CD4-positive, alpha-beta T cell treated with Interleukin-21 for 1 hour (primary cell): ENCODE measurements at places on chromosomes 1 and 21.

DNA sequence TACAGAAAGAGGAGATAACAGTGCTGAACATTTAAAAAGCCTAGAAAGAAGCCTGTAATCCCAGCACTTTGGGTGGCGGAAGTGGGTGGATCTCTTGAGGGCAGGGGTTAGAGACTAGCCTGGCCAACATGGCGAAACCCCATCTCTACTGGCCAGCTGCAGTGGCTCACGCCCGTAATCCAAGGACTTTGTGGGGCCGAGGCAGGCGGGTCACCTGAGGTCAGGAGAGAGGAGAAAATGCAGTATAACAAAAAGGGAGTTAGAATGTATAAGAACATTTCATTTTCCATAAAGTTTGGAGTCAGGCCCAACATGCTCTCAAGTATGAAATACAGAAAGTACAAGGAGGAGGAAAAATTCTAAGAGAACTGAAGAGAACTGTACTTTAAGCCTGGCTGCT is 134.5 kb downstream of the SMYD3 start:
- DNase-seq = no peak

DNA sequence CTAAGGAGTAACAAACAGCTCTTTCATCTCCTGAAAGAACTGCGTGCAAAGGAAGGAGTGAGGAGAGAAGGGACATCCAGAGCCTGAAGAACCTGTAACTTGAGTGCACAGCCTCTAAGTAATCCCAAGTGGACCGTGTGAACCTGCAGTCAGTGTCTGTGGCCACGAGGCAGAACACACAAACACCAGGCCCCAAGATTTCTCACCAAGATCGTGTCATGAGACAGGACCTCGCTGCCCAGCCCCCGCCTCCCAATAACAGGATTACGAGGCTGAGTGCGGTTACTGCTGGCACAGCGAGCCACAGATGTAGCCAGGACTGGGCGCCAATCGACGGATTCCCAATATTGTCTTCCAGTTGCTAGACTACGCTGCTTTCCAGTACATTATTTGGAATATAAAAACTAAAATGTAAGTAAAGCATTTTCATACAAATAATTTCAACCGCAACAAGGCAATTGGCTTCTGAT is 101.3 kb upstream of the SLC25A33 start:
- no peak for DNase-seq

DNA sequence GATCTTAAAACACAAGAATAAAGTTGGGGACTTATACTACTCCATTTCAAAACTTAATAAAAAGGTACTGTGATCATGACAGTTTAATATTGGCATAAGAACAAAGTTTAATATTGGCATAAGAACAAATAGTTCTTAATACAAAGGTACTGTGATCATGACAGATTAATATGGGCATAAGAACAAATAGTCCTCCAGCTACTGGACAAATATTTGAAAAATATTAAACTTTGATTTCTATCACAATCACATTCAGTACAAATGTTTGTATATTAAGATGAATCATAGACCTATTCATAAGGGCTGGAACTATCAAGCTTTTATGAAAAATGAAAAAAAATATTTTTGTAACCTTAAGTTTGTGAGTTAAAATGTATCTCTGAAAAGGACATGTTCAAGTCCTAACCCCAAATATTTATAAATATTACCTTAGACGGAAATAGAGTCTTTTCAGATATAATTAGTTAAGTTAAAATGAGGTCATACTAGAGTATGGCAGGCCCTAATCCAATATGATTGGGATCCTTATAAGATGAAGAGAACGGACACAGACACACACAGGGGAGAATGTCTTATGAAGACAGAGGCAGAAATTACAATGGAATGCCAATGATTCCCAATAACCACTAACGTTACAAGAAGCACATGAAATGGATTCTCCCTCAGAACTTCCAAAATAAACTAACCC is 79.1 kb upstream of the RGS1 start:
- no peak for DNase-seq

DNA sequence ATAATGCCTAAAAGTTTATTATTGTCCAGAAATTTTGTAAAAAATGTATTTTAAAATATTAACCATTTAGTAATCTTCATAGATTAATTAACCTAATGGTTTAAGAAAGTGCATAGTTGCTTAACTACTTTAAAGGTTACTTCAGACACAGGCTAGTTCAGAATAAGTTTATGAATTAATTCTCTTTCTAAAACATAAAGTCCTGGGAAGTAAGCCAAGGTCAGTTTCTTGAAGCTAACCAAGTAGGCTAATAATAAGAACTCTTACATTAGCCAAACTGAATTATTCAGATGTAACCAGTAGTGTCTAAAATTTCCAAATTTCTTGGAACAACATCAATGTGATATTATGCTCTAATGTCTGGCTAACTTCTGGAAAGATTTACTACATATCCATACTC is 790.4 kb downstream of the NCAM2 start:
- DNase-seq = no peak

- no peak for DNase-seq
Observed at GRCh38 chr21:34885125-34885524, 164.0 kb downstream of the RUNX1 start.

DNA sequence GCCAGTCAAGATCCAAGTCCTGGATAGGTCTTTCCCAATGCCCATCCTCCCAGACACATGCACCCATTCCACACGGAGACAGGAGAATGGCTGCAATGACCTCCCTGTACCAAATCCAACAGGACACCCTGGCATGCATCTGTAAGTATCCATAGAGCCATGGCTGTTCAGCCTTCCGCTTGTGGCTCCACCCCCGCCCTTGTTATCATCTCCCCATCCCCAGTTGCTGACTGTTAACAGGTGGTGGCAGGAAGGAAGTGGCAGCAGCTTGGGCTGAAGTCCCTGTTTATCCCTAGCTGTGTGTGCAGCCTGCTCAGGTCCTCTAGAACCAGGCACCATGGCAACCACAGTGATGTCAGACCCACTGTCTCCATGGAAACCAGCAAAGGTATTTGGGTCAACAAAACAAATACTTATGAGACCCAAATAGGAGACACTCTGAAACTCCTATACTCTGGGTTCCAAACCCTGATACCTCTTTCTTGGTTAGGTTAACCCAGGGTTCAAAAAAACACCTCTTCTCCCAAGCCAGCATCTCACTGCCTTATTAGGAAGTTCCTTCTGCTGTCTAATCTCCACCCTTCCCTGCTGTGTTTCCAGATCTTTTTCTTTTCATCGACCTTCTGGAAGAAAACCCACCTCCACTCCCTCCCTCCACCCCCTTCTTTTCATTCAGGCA is 721 bp downstream of the PBXIP1 start:
- DNase-seq = peak; percentile 99

- DNase-seq = peak; percentile 88
Observed at GRCh38 chr1:31937300-31938183, 626 bp downstream of the PTP4A2 start.

DNA sequence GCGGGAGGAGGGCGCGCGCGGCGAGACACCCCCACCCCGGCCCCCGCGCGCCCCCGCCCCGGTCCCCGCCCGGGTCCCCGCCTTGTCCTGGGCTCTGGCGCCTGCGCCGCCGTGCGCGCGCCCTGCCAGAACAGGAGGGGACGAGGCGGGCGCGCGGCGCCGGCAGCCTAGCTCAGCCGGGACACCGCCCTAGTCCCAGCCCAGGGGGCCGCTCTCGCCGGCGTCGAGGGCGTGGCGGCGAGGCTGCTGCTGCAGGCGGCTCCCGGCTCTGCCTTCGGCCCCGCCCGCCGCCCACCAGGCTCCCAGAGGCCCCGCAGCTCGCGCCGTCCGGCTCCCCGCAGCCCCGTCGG is at the start of gene RCAN3:
Gene RCAN3 (plus strand): TSS at position 128 of the 350 bp plus-strand sequence. CDS start 11,537 bp downstream, outside the sequence.
- DNase-seq = peak; percentile 88

GRCh38 chr1:186996816-186997215 is 168.1 kb downstream of the PLA2G4A start:
- no peak for DNase-seq

- no peak for DNase-seq
Observed at GRCh38 chr21:36478207-36478701, 1.7 kb downstream of the CLDN14 start.

DNA sequence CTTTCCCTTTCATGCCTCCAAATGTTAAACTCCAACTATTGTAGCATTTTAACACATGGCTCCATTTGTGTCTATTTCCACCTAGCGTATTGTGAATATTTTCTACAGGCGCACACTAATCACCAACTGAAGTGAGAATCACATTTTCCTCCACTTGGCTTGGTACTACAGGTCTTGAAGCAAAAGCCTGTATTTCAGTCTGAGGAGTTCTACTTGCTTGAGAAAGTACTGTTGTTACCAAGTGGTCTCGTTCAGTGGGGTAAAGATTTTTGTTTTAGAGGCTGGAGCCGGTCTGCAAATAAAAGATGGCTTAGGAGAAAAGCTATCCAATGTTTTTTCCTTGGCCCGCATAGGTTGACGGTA is 550 bp upstream of the PTBP2 start:
- DNase-seq = peak; percentile 4

DNA sequence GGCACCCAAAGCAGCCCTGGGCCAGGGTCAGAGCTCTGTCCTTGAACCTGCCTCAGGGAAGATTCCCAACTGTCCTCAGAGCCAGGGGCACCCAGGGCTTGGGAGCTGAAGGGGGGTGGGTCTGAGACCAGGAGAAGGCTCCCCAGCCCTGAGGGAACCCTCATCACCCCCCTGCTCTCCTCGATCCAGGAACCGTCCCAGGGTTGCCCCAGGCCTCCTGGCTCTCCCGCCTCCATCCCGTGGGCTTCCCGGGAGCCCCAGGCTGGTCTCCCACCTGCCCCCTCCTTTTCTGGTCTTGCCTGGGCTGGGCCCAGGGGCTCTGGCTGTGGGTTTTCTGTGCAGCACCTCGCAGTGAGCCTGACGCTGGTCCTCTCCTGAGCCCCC is 6.7 kb upstream of the SAMD11 start:
- no peak for DNase-seq

DNA sequence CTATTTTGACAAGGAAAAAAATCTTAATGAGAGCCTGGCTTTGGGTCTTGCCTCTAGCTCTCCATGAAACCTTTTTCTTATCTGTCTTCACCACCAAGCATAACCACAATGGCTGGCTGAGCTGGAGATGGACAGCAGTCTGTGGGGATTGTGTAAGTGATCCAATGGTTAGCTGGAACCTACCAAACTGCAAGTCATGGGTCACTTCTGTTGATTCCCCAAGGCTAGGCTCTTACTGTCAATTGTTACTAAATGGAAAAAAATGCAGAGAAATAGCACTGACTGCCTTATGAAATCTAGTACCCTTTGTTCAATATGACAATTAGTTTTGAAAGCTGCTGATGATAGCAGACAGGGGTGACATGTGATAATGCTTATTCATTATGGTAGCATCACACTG is 359.0 kb downstream of the ST6GALNAC3 start:
- no peak for DNase-seq

DNA sequence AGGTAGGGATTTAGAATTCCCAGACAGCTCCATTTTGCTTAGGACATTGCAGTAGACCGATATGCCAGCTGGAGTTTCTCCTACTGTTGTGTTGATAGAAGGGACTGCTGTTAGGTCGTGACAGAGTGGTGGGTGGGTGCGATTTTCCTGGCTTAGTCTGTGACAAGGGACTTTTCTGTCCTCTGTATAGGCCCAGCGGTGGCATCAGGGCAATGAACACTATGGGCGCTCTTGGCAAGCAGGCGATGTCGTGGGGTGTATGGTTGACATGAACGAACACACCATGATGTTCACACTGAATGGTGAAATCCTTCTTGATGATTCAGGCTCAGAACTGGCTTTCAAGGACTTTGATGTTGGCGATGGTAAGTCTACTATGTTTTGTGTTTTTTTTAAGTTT is 321.8 kb downstream of the ZP4 start:
- no peak for DNase-seq

GRCh38 chr21:33339135-33339534 is 14.4 kb downstream of the IFNAR1 start:
- DNase-seq = no peak

DNA sequence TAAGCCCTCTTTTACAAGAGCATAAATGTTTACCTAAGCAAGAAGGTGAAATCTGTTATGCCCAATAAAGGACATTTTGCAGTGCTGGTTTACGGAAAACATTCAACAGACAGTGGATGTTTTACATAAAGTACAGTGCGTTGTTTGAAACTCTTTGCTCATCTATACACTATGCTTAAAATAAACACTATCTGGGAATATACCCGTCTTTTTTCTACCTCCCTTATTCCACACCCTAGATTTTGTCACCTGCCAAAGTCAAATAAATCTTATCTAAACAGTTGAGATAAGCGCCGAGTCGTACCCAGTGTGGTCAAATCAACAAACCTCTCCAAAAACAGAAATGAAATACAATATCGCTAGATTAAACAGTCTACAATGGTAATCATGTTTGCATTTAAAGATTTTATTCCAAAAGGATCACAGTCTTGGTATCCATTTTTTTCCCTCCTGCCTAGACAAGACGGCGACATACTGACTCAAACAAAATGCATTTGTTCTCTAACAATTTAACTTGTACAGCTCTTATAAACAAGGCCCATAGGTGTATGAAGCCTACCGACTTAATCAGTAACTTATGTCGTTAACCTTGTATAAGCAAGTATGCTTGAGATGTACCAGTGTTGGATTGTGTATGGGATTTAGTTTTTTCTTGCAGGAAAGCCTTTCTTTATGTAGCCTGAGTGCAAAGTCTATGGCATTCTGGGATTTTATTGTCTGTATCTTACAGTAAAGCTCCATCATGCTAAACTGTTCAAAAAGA is 189.1 kb downstream of the FMN2 start:
- no peak for DNase-seq

DNA sequence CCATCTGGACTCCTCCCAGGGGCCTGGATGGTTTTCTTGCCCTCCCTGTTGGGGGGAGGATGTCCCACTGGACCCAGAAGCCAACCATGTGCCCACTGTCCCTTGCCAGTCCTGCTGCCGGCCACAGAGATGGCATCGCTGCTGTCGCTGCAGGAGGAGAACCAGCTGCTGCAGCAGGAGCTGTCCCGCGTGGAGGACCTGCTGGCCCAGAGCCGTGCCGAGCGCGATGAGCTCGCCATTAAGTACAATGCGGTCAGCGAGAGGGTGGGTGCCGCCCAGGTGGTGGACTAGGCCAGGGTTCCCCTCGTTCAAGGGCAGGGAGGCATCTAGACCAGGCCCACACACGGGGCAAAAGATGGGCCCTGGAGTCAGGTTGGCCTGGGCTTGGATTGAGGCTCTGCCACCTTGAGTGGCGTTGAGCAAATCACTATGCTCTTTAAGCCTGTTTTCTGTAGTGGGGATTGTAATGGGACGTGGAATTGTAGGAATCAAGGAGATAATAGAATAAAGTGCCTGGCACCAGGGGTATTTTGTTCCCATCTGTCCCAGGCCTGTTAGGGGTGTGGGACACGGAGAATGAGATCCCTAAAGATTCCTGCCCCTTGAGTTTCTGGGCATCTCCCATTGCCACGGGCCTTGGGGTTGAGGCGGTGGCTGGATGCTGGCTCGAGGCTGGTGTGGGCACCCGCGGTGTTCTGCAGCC is 2.6 kb downstream of the CROCC start:
- no peak for DNase-seq

DNA sequence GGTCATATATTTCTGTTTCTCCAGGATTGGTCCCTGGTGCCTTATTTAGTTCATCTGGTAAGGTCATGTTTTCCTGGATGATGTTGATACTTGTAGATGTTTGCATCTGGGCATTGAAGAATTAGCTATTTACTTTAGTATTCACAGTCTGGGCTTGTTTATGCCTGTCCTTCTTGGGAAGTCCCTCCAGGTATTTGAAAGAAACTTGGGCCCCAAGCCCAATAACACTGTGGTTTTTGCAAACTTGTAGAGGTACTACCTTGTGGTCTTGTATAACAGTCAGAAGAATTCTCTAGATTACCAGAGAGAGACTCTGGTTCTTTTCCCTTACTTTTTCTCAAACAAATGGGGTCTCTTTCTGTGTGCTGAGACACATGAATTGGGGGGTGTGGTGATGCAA is 251.4 kb upstream of the B3GALT2 start:
- peak; percentile 39 for DNase-seq

GRCh38 chr1:36087233-36088123 is 1.2 kb upstream of the ADPRS start:
- DNase-seq = no peak

GRCh38 chr1:58926152-58926551 is 142.3 kb upstream of the JUN start:
- no peak for DNase-seq
